ENCODE measurements at places on chromosomes 4 and X. TPM values are rescaled to one million over a fixed set of nuclear protein-coding genes. Genes with fewer than 3 reads are reported as not detected.

MAGEA2 gene
- total RNA-seq: not detected

DNA sequence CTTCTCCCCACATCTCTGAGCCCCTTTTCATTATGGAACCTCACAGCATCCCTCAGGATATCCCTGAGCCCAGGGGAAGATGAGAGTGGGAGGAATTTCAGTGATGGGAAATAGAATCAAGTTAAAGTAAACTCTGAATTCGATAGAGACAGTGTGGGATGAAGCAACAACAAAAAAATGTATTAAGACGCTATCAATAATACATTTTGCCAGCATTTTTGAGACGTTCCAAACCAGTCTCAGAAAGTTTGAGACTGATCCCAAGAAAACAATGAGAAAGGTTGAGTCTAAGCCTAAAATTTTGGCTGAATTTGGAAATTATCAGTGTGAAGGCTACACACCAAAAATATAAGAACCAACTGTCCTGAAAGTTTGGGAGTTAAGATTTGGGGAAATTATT, 196.2 kb downstream of the CBR4 start:
- ATAC-seq: no peak

DNA sequence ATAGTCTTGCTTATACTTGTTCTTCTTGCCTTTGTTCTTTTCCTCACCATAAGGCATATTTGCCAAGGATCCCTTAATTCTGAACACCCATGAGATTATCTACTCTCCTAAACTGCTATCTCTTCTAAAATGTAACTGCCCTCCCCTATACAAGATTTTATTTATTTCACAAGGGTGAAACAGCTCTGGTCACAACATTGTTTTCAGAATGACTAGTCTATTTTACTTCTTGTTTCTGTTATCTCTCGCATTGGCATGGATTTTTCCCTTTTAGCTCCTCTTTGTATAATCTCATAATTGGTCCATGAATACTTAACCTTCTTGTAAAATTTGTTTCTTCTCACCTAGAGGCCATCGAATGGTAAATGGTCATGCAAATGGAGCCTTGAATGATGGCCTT, 17.2 kb upstream of the COL25A1 start:
- ATAC-seq: no peak

DNA sequence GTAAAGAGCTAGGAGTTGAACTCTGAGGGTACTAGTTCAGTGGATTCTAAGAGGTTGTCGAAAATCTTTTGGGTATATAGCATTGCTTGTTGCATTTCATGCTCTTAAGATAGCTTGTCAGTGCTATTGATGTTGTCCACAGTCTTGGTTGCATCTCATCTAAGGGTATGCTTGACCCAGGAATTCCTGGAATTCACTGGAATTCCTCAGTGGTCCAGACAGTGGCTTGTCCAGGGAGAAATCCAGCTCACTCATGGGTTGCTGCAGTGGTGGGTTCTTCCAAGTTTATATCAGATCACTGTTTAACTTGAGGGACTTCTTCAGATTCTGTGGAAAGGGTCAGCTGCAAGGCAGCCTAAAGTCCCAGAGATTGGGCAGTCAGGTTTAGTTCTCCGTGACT, 29.8 kb upstream of the SMARCAD1 start:
- ATAC-seq: no peak

DNA sequence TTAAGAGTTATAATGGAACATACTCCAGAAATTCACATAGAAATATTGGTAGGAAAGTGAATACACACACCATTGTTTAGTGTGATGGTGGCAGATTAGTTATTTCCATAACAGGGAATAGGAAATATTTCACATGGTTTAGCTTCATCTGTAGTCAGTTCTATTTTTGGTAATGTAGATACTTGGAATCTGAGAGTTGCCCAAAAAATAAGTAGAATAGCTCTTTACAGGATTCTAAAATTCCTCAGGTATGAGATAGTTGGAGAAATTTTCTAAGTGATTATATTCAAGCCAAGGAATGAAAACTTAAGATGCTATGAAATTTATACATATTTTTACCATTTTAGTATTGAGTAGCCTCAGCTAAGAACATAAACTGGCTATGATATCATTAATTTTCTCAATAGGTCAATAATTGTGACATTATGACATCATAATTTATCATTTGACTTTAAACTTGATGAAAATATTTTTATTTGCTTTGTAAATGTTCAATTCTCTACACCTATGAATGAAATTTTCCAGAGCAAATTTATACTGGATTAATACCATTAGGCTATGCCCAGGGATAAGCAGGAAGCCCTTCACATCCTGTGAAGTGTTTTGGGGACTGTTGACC, 35.8 kb downstream of the CPEB2 start:
- ATAC-seq: no peak

DNA sequence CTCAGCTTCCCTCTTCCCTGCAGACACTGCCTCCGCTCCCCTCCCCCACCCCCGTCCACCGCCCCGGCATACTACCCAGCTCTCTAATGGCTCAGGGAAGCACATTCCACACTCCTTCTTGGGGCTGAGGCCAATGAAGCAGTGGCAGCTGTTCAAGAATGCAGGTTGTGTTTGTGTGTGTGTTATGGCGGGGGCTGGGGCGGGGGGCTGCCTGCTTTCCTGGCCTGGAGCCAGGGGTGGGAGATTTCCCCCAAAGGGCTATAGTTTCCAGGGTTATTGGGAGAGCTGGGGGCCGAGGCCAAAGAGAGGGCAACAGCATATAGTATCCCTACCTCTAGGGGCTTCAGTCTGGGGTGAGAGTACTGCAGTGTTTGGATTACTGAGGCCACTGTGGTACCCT, 149.4 kb downstream of the EFNB1 start:
- ATAC-seq: no peak

DNA sequence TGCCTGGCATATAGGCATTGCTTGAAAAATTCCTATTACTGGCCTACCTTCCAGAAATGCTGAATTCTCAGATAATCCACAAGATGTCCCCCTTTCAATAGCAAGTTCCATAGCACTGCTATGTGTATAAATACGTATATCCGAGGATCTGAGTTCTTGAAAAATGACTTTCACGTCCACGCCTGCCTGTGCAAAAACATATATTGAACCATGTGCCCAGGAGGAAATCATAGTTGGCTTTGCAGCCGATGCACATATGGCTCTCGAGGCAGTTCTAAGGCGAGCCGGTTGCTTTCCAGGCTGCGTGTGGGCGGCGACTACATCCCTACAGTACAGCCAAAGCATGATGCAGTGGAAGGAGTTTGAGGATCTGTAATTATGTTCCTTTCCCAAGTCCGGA, 55.4 kb upstream of the ESX1 start:
- peak; percentile 49 for ATAC-seq

DNA sequence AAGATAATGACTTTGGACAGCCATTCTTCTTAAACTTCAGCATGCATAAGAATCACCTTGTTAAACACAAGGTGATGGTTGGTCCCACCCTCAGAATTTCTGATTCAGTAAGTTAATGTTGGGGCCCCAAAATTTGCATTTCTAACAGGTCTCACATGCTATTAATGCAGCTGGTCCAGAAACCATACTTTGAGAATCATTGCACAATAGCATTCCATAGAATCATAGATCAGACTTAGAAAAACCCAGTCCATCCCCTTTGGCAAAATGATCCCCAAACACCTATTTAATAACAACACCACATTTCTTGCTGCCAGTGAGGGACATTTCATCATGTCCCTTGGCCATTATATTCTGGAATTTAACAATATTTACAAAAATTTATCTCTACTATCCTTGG, 6.2 kb upstream of the MGAT4D start:
- ATAC-seq: no peak

FAM149A gene
- total RNA-seq: 1.6 TPM

DNA sequence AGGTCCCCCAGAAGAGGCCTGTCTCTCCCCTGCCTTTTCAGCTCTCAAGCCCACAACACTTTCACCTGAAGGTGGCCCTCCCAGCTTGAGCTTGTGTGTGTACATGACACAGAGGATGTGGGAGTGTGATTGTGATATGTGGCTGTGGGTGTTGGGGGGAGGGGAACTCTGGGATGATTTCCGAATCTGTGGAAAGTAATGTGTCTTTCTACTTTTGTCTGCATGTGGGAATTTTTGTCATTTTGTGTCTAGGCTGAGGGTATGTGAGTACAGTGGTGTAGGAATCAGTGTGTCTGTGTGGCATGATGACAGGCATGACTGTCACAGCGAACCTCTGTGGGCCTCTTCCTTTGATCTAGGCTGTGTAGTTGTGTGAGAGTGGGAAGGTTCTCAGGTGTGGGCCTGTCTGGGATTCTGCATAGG, 6.4 kb downstream of the SYP start:
- no peak for ATAC-seq

DNA sequence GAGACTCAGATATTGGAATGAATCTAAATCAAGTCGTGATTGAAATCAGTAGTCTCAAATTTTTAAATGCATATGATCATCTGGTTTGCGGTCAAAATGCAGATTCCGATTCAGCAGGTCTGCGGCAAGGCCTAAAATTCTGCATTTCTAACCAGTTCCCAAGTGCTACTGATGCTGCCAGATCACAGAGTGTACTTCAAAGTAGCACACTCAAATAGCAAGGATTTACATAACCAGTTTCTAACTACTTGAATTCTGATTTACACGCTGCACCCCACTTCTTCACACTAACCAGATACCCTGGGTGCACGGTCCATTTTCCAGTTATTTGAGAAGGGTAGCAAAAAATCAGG, 752 bp downstream of the MBTPS2 start:
- ATAC-seq: no peak

DNA sequence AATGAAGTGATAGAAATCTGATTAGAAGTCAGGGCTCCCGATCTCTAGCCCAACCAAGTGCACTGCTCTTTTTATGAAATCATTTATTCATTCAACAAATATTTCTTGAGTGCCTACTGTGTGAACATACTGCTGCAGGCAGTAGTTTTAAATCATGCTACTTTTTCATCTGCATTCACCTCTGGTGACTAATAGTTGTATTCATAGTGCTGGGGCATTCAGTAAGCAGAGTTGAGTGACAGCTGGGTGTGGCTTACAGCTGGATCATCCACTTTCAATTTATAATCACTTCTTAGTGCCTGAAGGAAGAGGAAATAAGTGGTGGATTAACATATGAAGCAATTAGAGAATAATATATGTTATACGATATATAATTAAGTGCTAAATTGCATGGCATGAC, 94.1 kb upstream of the HPRT1 start:
- peak; percentile 95 for ATAC-seq

- ATAC-seq: no peak
Observed at GRCh38 chr4:138279286-138279685, 37.1 kb upstream of the SLC7A11 start.

NUP62CL gene
- 1.7 TPM for total RNA-seq

MTTP gene
- not detected for total RNA-seq

- no peak for ATAC-seq
Observed at GRCh38 chrX:83593634-83594294, 85.7 kb downstream of the POU3F4 start.
